ENCODE measurements at places on chromosomes 3 and 15.

DNA sequence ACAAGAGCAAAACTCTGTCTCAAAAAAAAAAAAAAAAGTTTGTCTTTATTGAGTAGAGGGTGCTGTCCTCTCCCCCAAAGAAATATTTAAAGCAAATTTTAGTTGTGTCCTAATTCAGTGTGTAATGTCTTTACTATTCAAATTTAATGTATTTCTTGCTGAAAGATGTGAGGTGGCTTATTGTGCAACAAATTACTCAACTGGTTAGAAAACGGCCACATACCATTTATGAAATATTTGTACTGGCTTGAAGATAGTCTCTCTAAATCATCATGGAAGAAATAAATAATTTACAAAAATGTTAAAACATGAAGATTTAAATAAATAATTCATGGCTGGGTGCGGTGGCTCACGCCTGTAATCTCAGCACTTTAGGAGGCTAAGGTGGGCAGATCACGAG lies 63.0 kb downstream of the SLTM start:
- no peak for DNase-seq

DNA sequence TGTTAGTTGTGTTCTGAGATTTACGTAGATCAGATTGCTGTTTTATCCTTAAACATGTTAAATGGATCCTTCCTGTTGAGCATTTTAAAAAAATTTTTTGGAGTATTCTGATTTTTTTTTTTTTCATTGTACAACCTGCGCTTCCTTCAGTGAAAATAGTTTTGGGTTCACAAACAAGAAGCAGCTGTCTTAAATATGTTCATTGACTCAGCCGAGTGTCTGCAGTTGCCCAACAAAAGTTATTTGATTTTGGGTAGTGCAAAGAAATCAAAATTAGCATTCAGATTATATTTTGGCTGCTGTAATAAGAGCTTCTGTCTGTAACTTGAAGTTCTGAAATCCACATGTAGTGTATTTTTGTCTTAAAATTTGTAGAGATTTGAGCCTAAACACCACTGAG lies 148.2 kb downstream of the BBX start:
- DNase-seq: no peak

GRCh38 chr3:105493305-105493892 lies 126.7 kb downstream of the ALCAM start:
- no peak for DNase-seq

DNA sequence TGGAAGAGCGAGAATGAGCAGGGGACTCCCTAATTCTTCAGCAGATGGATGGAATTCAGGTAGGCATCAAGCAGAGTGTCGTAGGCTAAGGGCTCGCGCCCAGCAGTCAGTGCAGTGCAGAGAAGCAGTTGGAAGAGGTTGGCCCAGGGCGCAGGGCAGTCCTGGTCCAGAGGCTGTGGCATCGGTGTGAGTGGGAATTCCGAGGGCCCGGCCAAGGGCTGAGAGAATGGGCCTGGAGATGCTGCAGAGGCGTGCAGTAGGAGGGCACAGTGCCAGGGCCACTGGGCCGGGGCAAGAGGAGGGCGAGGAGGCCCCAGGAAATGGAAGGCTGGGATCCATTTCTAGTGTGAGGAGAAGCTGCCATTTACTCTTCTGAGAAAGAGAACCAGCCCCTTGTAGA lies 74.4 kb downstream of the AAGAB start:
- no peak for DNase-seq

- DNase-seq: no peak
These were observed 119.0 kb downstream of the GOLIM4 start for GRCh38 chr3:167976516-167977361.

DNA sequence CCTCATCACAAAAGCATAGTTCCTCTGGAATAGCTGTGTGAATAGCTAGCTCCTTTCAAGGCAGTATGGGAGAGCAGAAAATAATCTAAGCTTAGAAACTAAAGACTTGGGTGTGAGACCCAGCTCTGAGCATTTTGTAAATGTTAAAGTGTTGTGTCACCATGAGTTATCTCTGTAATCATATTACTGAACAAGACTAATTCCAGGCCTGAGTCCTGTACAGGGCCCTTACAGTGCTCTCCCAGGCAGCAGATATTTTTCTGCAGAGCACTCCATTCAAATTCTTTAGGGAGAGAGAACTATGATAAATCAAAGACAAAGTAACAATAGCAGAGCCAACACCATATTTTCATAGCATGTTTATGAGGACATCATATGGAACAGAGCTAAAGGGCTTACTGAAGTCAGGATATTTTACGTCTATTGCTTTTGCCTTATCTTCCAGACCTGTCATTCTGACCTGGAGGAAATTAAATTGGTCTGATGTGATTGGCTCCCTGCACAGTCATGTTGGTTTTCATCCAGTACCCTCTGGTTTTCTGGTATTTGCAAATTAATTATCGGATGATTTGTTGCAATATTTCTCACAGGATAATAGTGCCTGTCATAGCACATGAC lies 172.6 kb upstream of the PPP2R3A start:
- no peak for DNase-seq

DNA sequence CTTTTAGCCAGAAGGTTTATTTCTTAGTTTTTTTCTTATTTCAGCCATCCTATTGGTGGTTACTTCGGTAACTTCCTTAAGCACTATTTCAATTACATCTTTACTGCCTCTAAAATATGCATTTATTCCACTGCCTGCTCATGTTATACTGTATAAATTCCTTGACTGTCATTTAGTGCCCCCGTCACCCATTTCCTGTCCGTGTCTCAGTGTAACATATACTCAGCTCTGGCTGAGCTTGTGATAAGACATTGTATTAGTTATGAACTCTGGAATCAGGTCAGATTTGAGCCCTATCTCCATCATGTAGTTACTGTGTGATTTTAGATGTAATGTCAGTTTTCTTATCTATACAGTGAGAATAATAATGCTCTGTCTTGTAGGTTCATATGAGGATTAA lies 24.2 kb downstream of the PIAS1 start:
- DNase-seq: no peak

DNA sequence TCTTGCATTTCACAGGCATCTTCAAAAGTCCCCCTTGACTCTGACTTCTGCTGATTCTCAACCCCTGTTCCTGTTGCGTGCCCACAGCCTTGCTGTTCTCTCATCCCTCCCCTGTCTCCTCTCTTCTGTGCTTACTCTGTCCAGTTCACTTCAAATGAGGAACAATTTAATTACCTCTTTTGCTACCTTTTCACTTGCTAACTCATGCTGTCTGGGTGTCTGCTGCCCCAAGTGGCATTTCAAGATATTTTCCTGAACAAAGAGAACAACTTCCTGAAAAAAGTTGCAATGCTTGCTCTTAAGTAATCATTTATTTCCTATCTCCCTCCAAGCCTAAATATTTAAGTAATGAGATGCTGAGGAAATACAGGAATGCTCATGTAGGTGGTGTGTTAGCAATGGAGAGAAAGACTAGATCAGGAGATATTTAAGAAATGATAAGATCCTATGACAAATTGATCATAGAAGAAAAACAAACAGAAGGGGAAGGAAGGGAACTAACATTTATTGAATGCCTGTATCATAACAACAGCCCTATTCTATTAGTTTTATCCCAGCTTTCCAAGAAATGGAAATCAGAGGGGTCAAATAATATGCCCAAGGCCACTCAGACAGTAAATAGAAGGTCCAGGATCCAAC lies 42.2 kb downstream of the SV2B start:
- no peak for DNase-seq

DNA sequence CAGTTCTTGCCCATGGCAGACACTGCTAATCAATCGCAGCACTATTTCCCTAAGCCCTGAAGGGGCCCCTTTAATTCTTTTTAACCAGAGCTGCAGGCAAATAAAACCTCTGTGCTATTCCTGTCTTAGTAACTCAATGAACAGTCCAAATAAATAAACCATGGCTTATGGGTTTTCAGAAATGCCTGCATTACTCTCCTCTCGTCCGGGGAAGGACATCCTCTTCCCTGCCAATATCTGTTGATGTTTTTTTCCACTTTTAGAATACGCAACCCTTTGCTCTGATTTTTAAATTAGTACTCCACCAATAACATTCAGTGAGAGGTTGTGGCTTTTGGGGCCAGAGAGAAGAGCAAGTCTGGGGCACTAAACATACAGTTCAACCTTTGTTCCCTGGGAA lies 35.2 kb upstream of the PRICKLE2 start:
- DNase-seq: no peak

- no peak for DNase-seq
These were observed 56.8 kb upstream of the TGFBR2 start for GRCh38 chr3:30549600-30549999.

DNA sequence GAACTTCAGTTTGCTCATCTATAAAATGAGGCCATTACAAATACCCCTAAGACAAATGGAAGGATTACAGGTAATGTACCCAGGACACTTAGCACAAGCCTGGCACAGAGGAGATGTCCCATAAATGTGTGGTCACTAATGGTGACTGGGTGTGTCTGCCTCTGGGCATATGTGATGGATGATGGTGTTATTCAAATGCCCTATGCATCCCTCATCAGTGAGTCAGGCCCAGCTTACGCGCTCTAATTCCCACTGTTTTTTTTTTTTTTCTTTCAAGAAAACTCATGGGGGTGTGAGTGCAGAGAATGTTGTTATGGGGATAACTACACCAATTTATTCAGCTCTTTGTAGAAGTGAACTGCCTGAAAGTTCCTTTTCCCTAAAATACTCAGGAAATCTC lies 23.6 kb upstream of the KIF23 start:
- no peak for DNase-seq

DNA sequence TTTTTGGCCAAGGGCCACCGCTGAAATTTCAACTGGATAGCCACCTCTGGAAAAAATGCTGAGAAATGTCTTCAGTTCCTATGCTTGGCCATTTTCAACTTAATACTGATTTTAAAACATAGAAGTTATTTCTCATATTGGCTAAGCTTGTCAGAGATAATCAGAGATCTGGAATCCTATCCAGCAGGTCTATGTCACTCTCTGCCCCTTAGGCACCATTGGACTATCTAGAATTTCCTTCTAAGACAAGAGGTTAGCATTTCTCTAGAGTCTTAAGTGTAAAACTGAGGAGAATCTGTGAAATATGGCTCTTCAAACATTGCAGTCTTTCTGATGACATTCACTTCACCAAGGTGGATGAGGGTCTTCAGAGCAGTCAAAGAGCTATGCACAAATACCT lies 597.3 kb downstream of the UNC13C start:
- no peak for DNase-seq

DNA sequence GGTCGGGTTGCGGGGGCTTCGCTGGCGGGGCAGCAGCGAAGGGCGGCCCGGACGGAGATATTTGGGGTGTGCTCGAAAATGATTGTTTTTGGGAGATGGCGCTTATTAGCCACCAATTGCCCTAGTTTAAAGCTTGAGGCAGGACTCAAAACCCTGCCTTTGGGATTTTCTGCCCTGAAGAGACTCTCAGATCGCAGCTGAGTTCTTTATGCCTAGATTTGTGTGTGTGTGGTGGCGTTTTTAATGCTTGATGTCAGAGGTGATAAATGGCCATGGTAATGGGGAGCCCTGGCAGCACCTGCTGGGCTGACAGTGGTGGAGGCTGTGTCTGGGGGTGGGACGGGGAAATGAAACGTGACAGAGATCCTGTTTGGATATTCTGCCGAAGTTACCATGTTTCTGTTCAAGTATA lies 604 bp downstream of the KCTD6 start:
- peak; percentile 9 for DNase-seq

- DNase-seq: no peak
These were observed 631.3 kb downstream of the NSUN3 start for GRCh38 chr3:94693997-94694640.
